ENCODE measurements at places on chromosomes 11 and 22. TPM values are rescaled to one million over a fixed set of nuclear protein-coding genes. Genes with fewer than 3 reads are reported as not detected.

The HBG1 gene
- 0.63 TPM for total RNA-seq

The OR6T1 gene
- not detected for total RNA-seq

The OR2D2 gene
- total RNA-seq: 2.2 TPM

The CTSW gene
- not detected for total RNA-seq

The RBMXL2 gene
- 0.31 TPM for total RNA-seq

The PKNOX2 gene
- total RNA-seq: 13.1 TPM

The SAA2 gene
- total RNA-seq: not detected

The CRYBA4 gene
- not detected for total RNA-seq
